Brain pericyte (primary cell): ENCODE measurements at places on chromosomes 16 and 17.

GRCh38 chr16:16857603-16858283, 478.8 kb downstream of the NPIPA7 start:
- no peak for DNase-seq

GRCh38 chr16:11211061-11211976, 44.7 kb downstream of the SOCS1 start:
- DNase-seq, result no peak

DNA sequence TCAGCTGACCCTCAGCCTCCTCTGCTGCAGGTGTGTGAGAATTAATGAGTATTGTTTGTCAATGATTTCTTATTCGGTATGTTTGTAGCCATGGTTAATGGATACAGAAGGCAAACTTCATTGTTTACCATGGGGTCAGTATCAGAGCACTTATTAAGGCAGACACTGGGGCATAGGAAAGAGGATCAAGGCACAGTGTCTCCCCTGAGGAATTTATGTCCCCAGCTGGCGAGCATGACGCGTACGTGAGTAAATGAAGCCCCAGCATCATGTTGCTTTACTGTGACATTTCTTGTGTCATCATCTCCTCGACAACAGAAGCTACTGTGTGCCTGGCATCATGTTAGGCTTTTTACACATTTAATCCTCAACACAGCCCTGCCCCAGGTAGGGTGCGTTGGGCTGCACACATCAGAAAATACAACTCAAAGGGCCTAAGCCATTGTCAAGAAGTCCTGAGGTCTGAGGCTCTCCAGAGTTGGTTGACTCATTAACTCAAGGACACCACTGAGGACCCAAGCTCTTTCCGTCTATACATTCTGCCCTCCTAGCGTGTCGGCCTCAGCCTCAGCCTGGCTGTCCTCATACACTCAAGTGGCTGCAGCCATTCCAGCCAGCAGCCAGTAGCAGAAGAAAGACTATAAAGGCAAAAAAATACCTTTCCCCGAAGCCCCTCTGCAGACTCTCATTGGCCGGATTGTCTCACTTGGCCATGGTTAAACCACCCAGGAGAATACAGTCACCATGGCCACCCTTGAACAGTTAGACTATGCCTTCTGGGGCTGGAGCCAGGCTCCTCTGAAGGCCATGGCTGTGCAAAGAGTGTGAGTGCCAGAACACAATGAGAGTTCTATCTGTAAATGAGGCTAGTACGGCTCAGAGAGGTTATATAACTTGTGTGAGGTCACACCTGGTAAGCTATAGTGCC, 13.9 kb upstream of the ZCCHC14 start:
- DNase-seq, result no peak

DNA sequence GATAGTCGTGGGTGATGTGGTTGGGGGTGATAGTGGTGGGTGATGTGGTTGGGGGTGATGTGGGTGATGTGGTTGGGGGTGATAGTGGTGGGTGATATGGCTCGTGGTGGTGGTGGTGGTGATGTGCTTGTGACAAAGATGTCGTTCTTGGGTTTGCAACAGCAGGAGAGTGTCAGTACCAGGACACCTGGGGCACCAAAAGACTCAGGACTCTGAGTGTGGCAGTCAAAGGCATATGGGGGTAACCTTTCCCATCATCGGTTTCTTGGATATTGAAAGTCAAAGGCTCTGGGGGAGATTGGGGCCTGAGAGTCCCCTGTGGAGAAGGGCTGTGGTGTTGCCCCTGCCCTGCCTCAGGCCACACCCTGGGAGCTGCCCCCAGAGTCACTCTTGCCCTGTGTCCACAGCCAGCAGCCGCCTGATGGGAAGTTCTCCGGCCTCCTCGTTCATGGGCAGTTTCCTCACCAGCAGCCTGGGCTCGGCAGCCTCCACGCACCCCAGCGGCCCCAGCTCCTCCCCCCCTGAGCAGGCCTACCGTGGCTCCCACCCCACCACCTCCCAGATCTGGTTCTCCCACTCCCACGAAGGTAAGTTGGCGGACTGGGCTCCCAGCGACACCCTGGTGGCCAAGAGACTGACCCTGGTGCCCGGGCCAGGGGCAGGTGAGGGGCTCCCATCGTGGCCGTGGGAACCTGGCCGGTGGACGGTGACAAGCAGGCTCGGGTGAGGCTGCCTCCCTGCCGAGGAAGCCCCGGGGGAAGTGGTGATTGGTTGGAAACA, 31.3 kb downstream of the BAHCC1 start:
- DNase-seq, result no peak

GRCh38 chr17:79808763-79809529, 12.1 kb upstream of the CBX8 start:
- DNase-seq, result no peak

- no peak for DNase-seq
These were observed 24.0 kb downstream of the CCR7 start for GRCh38 chr17:40541060-40541872.

DNA sequence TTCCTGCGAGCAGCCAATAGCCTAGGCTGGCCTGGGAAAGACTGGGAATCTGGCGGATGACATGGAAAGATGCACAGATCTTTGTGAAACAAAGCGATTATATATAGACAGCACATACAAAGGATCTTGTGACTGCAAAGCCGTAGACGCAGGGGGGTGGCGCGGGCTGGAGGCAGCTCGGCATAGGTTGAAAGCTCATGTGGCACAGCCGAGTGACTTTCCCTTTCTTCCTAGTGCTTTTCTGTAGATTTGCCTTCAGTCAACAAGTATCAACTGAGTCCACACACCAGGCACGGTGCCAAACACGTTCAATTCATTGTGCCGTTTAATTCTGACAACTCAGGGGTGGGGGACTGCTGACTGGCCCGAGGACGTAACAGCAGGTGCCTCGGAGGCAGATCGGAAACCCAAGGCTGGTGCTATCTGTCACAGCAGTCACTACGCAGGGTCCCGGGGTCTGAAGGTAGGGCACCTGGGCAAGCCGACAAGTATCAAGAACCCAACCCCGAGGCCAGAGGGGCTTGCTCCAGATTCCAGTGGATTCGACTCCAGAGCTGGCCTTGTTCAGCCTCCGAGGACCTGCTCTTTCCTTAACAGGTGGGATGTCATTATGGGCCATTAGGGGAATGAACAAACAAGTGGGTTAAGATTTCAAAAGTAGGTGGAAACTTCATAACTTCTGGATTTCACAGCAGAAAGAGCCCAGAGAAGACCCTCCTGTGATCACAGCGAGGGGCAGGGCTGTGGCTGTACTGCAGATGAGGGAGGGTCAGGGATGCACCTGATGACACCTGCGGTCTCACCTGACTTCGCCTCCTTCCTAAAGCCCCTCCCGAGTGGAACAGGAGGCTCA, 5.9 kb downstream of the PAM16 start:
- DNase-seq, result no peak

- DNase-seq, result no peak
These were observed 8.3 kb upstream of the ITGAM start for GRCh38 chr16:31251435-31251834.

DNA sequence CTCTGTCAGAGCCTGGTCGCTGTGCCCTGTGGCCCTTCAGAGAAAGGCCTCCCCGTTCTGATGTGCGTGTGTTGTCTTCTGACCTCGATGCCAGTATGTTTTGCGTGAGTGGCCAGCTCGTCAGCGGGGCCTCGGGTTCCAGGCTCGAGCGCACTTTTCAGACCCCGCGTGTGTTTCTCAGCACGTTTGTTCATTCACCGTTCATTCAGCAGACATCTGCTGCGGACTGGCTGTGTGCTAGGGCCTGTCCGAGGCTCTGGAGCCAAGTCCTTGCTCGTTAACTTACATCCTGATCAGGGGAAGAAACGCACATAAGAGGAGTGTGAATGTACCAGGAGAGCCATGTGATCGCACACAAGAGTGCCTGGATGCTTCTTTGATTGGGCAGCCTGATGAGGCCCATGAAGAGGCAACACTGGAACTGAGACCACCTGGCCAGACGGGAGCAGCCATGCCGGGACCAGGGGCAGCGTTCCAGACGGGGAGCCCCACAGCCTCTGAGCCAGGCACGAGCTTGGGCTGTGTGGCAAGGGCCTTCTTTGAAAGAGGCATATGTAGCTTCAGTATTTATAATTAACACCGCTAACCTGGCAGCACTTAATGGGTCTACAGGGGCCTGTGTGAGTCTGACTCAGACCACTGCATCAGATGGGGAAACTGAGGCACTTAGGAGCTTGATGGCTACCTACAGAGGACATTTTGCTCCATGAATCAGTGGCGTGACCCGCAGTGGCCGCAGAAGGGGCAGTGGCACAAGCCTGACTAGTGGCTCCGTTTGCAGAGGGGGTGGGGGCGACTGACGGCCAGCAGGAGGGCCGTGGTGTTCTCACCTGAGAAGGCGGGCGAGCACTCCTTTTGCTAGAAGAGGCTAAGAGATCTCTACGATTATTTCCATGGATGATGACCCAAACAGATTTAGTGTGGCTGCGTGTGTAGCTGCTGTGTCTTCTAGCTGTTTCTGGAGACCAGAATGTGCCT, 187.9 kb upstream of the CHMP6 start:
- no peak for DNase-seq

DNA sequence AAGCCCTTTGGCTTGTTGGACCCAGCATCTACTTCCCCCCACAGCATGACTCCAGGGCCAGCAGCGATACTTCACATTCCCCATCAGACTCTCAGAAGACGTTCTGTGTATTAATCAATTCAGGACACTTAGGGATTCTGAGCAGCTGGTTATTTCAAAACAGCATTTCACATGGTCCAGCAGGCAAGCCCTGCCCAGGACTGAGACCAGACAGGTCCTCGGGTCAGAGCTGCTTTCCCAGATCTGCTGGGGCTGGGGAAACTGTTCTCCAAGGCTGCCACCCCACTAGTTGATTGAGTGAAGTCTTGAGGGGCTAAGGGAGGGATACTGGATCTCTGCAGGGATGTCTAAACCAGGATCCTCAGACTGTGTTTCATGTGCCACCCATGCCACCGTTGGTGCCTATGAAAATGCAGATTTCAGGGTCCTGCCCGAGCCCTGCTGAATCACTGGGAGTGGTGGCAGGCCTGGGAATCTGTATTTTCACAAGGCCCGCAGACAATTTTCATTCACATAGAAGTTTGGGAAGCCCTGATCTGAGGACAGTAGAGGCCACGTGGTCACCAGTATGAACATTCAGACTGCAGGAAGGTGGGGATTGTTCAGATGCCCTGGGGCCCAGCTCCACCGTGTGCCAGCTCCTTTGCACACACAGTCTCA, 40.6 kb upstream of the CDH5 start:
- no peak for DNase-seq

- DNase-seq, result no peak
These were observed 4.1 kb downstream of the DECR2 start for GRCh38 chr16:405548-406506.

DNA sequence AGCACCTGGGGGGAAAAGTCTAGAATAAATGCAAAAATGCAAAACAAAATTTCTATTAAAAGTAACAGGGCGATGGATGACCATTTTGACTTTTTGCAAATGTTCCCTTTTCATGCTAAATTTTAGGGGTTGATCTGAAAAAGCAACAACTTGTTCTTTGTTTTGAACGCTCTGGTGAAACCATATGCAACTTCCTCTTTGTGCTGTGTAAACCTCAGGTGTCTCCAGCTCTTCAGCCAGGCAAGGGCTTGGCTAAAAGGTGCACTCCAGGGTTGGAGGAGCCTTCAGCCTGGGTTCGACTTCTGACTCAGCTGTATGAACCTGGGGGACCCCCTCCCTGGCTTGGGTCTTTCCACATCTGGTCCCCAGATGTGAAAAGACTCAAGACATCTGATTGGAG, 9.5 kb downstream of the IRF8 start:
- DNase-seq, result no peak

DNA sequence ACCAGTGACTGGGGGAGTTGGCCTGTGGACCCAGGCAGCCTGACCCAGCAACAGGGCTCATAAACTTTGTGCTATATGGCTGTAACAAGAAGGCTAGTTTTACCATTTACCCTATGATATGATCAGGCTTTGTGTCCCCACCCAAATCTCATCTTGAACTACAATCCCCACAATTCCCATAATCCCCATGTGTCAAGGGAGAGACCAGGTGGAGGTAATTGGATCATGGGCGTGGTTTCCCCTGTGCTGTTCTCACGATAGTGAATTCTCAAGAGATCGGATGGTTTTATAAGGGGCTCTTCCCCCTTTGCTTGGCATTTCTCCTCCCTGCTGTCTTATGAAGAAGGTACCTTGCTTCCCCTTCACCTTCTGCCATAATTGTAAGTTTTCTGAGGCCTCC, 111.2 kb upstream of the NLRP1 start:
- no peak for DNase-seq

DNA sequence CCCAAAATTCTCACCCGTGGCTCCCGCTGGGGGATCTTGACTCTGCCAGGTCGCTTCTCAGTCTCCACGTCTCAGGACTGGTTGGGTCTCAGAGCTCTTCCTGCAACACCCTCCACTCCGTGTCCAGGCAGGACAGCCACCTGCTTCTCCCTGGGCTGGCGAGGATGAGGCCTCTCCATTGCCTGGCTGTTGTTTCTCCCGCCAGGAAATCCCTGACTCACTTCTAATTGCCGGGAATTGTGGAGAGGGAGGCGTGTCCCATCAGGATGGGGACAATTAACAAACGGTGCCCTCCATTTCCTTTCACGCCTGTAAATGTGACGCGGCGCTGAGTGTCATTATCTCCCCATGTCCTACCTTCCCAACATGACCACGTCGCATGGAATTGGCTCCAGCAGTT, 204.5 kb downstream of the RBFOX3 start:
- DNase-seq, result no peak

- DNase-seq, result no peak
These were observed 17.4 kb downstream of the ADAP2 start for GRCh38 chr17:30939051-30939689.

DNA sequence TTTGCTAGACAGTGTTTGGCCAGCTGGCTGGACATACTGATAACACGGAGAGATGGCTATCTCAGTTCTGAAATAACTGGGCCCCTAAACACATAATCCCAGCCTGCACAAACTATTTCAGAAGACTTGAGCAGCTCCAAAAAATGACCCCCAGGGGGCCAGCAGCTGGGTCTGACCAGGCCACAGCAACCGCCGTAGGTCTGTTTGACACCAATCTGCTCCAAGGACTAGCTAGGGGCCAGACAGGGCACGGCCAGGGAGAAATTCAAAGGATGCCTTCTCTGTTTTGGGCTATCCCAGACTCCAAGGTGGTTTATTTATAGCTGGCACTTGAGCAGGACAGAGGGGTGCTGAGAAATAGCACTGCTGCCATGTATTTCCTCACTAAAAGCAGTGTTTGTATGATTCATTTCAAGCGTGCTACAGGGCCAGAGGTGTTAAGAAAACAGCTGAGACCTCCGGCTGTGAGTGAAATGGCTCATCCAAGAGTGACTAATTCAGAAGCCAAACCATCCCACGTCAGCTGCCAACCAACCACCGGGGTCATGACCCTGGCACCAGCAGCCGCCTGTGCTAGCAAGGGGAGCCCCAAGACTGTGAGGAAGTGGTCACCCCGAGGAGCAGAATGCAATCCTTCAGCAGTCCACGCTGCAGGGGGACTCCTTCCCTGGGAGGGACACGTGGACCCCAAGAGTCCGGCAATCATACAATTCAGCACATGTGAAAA, 5.7 kb downstream of the GGA2 start:
- DNase-seq, result peak; percentile 85

GRCh38 chr16:54051821-54052220, 234.8 kb downstream of the IRX3 start:
- no peak for DNase-seq

GRCh38 chr16:66025751-66026150, 340.7 kb upstream of the CDH5 start:
- DNase-seq, result no peak
